ENCODE measurements at places on chromosomes 7 and 10. TPM values are rescaled to one million over a fixed set of nuclear protein-coding genes. Genes with fewer than 3 reads are reported as not detected.

The BTBD16 gene
- not detected for polyA plus RNA-seq

The PKD2L1 gene
- not detected for polyA plus RNA-seq

GRCh38 chr7:940599-941408, 13.7 kb downstream of the ADAP1 start:
- no peak for DNase-seq

DNA sequence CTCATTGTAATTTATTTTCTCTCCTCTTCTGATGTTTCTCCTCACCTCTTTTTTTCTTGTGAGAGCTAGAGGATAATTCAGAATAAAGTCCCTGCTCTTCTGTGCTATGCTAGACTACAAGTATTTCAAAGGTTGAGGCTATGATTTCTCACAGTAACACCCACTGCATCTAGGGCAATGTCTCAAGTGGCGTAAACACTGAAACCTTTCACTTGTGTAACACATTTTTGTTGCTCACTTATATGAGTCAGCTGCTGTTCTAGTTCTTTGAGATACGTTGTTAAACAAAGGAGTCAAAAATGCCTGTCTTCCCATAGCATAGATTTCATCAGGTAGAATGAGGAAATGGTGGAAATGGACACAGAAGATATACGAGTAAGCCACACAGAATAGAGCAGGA, 305.1 kb upstream of the PITRM1 start:
- DNase-seq: no peak

GRCh38 chr10:61621605-61622051, 41.1 kb upstream of the CABCOCO1 start:
- no peak for DNase-seq

DNA sequence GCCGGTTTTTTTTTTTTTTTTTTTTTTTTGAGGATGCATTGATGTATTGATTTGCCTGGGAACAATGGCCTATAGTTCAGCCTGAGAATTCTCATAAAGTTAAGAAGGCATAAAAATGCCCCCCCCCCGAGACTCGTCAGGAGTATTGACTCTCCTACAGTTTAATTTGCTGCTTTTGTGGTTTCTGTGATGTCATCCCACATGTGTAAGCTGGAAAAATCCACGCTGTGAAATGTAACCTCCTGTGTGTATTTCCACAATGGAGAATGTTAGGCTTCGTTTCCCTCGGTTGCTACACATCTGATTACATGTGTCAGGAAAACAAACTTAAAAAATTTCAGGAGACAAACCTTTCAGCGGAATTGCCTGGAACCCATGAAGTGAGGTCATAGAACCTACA, 117.9 kb downstream of the FANK1 start:
- no peak for DNase-seq

Measured in psoas muscle (tissue), 8 donors.